Fibroblast of lung (primary cell): ENCODE measurements at places on chromosomes 1 and 21.

DNA sequence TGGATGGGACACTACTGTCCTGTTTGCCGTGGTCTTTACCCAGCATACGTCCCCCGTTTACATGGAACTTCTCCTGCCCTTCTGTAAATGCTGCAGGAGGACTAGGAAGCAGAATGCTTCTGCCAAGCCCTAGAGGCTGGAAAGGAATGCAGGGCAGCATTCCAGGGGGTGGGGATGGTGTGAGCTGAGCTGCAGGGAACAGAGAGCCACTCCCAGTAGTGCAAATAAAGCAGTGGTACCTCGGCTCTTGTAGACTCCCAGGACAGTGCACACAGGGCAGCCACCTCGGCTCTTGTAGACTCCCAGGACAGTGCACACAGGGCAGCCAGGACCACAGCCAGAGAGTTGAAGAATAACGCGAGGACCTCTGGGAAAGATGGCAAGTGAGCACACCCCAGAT, 35.4 kb downstream of the PTPRU start:
- DNase-seq: peak; percentile 73

DNA sequence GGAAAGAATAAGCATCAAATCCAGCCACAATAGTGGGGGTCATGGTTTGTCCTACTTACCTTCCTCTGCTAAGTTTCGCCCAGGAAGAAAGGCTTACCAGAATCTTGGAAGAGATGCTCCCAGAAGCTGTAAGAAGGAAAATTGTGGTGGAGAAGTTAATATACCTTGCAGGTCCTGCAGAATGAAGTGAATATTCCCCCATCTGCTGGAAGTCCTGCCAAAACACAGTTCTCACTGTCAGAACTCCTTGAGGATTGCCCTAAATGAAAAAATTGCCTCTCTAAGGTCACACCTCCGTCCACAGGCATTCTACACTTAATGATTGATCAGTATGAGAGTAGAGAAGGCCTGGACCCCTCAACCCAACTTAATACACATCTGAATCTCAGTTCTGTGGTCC, 78.4 kb upstream of the RGS21 start:
- no peak for DNase-seq

- DNase-seq: no peak
These were observed 1232.1 kb downstream of the MRPL39 start for GRCh38 chr21:24375201-24375600.

GRCh38 chr1:206706298-206706791, 21.6 kb downstream of the MAPKAPK2 start:
- peak; percentile 96 for DNase-seq

DNA sequence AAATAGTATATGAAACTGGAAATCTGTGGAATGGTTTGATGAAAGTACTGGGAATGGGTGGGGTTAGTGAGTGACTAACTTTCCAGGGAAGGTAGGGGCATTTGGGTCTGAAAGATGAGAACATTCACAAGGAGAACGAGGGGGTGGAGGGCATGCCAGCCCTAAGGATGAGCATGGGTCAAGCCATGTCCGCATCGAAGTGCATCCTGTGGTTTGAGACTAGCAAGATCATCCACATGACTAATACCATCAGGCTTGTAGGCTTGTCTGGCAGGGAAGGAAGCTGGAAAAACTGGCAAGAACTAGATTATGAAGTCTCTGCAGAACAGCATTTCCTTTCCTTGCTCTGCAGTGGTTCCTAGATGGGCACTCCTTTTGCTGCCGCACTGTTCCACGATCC, 70.4 kb upstream of the UBE2U start:
- DNase-seq: peak; percentile 89

DNA sequence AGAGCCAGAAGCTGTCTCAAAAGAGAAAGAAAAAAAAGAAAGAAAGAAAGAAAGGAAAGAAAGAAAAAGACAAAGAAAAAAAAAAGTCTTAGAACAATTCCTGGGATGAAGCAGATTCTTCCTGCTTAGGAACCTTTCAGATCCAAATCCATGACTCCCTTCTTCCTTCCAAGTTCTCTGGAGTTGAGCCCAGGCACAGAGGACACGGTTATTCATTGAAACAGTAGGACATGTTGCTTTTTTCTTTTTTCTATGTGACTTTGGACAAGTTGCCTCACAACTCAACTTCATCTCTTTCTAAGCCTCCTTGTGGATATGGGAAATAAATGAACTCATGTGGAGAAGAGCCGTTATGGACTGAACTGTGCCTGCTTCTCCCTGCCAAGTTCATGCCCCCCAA, 14.7 kb upstream of the TNFRSF8 start:
- no peak for DNase-seq

- no peak for DNase-seq
These were observed 6.5 kb downstream of the AK5 start for GRCh38 chr1:77288275-77288674.

DNA sequence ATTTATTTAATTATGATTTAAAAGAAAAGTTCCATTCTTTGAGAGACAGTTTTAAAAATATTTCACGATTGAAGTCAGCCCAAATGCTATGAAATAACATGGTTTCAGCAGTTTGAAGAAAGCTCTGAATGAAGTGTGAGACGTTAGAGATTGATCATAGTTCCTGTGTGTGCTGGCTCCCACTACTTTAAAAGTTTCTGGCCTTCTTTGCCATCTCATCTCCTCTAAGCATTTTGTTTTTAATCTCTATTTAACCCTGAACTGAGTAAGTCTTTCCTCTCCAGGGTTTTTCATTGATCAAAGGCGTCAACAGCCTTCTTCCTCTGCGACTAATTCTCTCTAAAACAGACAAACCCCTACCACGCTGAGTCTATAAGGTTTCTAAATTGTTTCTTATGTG, 225.3 kb upstream of the B3GALT2 start:
- DNase-seq: no peak

DNA sequence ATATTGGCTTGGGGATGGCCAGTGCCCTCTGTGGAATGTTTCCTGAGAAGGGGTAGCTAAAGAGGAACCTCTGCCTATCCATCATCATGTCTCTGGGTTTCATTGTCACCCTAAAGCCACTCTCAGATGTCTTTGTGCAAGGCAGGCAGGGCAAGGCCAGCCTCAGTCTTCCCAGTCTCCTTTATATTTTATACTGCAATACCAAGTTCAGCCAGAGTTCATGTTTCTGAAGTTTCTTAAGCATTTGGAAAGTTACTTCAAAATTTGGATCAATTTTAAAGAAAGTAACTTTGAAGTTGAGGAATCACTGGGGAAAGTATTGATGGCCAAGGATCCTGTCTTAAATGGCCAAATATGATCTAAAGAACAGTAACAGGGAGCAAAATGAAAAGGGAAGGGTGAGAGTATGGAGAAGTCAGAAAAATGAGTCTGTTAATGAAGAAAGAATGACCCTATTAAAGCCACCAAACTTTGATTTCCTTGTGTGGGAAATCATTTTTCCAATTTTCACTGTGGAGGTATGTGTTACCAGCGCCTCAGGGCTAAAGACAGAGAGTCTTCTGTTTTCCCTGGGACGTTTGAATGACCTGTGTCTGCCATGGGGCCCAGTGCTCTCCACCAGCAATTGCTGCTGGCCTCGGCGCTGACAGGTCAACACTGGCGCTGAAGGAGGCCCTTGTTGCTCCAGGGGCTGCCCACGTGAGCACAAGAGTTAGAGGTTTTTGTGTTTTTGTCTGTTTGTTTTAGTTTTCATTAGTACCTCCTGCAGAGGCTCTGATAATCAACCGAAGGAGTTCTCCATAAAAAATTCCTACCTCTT, 93.9 kb downstream of the ATP5PO start:
- no peak for DNase-seq

DNA sequence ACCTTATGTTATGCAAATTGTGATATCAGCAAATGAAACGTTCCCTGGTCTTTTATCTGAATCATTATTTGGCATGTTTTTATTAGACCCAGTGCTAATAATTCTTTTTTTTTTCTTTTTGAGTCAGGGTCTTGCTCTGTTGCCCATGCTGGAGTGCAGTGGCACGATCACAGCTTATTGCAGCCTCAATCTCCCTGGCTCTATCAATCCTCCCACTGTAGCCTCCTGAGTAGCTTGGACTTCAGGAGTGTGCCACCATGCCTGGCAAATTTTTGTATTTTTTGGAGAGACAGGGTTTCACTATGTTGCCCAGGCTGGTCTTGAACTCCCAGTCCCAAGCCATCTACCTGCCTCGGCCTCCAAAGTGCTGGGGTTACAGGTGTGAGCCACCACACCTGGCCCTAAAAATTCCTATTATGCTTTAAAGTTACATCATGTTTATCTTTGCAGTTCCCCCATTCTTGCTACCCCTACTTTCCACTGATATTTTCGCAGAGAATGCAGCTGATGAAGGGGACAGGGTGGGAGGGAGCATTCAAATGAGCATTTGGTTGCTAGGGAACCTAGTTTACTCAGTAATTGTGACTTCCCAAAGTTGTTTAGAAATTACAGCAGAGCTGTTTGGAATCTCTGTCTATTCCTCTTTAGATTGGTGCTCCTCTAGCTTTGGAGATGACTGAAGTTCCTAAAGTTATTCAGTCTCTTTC, 18.4 kb downstream of the C1orf21 start:
- DNase-seq: no peak

GRCh38 chr1:30804352-30804751, 46.8 kb upstream of the LAPTM5 start:
- no peak for DNase-seq

GRCh38 chr1:232384171-232384883, 245.6 kb downstream of the SIPA1L2 start:
- no peak for DNase-seq

DNA sequence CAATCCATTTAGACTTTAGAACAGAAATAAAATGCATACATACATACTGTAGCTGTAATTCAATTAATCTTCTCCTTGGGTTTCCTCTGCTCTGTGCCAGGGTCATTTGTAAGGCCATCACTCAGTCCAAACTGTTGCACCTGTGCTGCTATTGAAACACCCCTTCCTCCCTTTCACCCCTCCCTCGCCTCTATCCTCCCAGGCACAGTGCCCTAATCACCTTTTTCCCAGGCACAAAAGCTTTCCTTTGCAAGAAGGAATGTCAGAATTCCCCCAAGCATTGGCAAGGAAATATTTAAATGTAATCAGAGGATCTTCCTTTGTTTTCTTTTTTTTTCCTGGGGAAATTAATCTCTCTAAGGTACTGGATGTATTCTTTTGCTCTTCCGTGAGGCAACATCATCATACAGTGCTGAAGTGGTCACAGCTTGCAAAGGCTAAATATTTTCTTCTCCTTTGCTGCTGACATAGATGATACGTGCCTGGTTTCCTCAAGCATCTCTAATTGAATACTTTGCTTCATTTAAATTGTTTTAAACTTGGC, 339.3 kb upstream of the NR5A2 start:
- no peak for DNase-seq

GRCh38 chr1:156895455-156895812, 1.9 kb downstream of the PEAR1 start:
- DNase-seq: no peak

- DNase-seq: no peak
These were observed 9.1 kb upstream of the AK2 start for GRCh38 chr1:33045814-33046213.

DNA sequence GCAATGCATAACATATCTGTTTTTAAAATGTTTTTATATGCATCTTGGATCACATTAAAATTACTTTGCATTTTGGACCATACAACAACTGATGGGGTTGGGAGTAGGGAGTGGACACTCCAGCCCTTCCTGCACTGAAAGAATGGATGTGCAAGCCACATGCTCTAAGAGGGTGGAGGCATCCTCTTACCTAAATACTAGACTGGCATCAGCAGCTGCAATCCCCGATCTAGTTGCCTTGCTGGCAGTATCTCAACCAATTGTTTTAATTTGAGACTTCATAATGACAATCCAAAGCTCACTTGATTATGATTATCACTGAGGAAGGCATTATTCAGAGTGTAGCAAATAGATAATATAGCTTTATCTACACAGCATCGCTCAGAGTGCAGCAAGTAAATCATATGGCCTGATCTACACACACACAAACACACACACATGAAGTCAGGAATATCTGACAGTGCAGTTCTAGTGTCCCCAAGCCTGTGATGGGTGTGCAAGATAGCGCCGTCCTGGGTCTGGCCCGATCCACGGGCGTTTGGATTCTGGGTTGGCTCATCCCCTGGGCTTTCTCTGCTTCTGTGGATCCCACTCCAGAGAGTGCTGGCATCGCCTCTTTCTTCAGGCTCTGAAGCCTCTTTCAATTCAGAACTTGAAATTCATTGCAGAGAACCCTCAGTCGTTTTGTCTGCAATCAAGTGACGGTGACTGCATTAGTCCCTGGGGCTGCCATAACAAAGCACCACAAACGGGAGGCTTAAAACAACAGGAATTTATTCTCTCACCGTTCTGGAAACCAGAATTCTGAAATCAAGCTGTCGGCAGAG, 181.3 kb downstream of the ETS2 start:
- DNase-seq: no peak

DNA sequence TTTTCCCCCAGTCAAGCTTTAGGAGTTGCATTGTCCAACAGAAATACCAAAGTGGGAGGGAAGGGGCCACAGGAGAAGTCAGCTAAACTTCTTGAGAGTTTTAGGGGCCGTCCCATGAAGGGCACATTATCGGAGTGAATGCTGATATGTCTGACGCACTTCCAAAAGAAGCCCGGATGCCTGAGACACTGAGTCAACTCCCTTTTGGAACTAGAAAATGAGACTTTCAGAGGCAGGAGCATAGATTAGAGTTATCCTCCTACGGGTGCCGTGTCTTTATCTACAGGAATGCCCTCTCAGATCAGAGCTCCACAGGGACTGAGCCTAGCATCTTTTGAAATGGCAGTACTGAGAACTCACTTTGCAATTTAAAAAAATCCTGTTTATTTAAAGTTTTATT, 13.1 kb downstream of the ACTN2 start:
- peak; percentile 49 for DNase-seq

- DNase-seq: no peak
These were observed 2.6 kb upstream of the MAPKAPK2 start for GRCh38 chr1:206682111-206682510.

GRCh38 chr1:114756949-114757454, 782 bp downstream of the CSDE1 start:
- DNase-seq: peak; percentile 57

- no peak for DNase-seq
These were observed 49.6 kb downstream of the CTTNBP2NL start for GRCh38 chr1:112445596-112445995.

GRCh38 chr1:57357462-57357861, 66.4 kb downstream of the DAB1 start:
- DNase-seq: no peak

DNA sequence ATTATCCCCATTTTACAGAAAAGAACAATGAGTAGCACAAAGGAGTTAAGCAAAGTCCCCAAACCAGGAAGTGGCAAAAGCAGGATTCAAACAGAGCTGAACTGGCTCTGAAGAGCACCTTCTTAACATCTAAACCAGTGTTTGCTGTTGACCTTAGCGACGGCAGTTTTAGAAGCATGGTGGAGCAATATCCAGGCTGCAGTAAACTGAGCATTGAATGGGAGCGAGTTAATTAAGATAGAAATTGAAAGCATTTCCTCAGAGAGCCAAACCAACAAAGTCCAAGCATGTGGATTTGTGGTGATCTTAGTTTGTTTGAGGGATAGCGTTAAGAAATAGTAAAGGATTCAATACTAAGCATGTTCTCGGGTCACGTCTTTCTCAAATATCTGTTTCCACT, 13.4 kb upstream of the ZNF281 start:
- no peak for DNase-seq
